Stimulated activated CD8-positive, alpha-beta memory T cell treated with anti-CD3 and anti-CD28 coated beads, Interleukin-4, amount 100 ng/mL, for 24 hours (primary cell): ENCODE measurements at places on chromosomes 12 and 14.

- no peak for DNase-seq
These were observed 4.0 kb downstream of the FGF6 start for GRCh38 chr12:4441355-4442335.

DNA sequence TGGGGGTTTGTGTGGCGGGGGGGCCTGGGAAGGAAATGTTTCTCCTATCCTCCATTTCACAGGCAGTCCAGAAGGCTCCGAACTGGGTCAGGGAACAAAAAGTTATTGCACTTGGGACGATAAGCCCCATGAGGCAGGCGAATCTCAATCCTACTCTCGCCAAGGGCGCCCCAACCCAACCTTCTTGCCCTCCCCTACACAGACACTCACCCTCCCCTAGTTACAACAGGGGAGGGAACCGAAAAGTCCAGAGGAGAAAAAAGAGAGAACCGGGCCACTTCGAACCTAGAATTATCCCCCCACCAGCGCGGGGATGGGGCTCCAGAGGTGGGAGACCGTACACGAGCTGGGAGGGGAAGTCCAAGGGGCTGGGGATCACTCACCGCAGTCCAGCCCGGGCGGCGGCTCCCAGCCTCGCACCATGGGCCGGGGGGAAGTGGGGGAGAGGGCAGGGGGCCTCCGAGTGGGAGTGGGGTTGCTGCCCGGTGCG, 357 bp downstream of the HOMEZ start:
- no peak for DNase-seq

- DNase-seq, result no peak
These were observed 7.8 kb downstream of the PRPF39 start for GRCh38 chr14:45091710-45092109.

- no peak for DNase-seq
These were observed 237.8 kb upstream of the LHX5 start for GRCh38 chr12:113709456-113709855.

GRCh38 chr14:28057359-28058296, 709.0 kb upstream of the FOXG1 start:
- DNase-seq, result no peak

DNA sequence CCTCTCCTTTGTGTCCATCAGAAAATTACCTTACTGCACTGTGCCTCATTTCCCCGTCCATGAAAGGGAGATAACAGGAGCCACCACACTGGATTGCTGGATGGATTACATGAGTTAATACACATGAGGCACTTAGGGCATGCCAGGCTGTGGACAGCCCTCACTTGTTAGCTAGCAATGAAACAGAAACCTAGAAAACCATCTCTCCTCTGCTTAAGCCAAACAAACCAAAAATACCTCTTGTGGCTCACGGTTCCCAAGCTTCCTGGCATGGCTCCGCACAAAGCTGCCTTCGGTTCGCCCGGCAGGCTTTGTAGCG, 660 bp upstream of the HCFC2 start:
- no peak for DNase-seq

DNA sequence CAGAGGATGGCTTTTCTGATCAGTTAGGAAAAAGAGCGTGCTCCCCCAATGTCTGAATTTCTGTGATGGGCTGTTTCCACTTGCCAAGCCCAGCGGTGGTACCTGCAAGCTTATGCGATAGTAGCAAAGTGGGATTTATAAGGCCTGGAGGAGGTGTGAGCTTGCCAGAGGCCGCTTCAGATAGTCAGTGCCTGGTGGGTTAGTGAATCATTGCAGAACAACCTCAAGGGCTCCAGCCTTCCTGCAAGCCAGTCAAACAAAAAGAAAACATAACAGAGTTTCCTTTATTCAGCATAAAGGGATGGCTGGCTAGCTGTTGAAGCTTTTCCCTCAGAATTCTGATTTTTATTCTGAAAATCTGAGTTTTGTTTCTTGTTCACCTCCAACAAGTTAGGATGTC, 7.6 kb upstream of the BMP4 start:
- DNase-seq, result no peak

DNA sequence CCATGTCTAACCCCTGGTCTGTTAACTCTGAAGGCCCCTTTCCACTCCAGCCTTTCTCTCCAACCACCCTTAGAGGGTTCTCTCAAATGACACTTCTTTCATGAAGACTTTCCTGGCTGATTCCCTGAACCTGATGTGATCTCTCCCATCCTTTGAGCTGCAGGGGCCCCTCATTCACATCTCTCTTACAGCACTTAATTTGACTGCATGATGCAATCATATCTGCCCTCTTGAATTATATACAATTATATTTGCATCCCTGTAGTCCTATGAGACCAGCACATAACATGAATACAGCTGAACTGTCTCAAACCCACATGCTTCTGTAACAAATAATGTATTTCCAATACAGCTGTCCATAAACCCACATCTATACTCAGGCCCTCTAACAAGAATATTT, 56.4 kb downstream of the PPP2R5E start:
- no peak for DNase-seq

- DNase-seq, result no peak
These were observed 128.6 kb upstream of the HIF1A start for GRCh38 chr14:61566537-61567225.

DNA sequence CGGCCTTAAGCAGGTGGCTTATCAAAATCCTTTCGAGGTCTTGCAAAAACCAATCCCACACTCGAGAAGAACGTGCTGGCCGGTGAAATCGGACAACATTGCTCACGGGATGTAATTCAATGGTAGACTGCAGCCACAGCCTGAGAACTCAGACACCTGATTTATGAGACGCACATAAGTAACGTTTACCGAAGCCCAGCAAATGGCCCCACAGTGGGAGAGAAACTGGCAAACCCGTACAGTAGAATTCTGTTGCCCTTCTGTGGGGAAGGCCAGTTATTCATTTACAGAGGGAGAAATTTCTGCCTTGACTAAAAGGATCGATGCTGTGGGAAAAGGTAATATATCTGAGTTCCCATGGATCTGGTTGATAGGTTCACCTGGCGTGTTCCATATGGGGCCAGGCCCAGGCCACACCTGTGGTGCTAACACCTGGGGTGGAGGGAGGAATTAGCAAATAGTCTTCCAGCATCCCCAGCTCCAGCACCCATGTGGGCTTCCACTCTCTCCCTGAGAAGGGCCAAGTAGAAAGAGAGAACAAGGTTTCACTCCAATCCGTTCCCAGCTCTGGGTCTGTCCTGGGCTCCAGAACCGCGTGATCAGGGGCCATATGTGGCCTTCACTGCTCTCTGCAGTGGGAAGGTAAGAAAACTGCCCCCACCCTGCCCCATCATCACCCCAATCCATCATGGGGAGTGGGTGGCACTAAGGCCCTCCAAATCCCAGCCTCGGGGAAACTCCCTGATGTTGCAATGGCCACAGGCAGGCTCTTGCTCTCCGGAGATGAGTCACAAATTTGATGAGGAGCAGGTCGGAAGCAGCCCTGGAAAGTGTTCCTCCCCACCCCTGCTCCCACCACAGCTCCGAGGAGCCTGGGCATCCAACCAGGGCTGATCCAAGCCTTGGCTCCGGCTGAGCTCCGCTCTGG, 12.7 kb downstream of the BDKRB1 start:
- no peak for DNase-seq

DNA sequence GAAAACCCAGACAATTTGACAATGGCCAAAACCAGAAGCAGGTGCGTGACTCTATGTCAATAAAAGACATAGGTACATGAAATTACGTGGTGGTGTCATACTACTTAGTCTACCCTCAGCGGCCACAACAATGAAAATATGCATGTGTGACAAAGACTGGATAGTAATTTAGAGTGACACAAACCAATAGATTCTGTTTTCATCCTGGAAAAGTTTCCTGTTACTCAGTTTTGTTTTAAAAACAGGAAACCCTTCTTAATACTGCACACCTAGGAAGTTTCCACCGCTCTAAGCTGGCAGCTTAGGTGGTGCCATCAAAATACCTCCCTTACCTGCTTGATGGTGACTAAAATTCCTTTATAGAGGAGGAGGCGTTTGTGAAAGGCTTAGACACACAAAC, 15.1 kb downstream of the POU6F1 start:
- no peak for DNase-seq

GRCh38 chr12:91370086-91370868, 187.7 kb upstream of the DCN start:
- no peak for DNase-seq

- DNase-seq, result no peak
These were observed 124.0 kb downstream of the SPTSSA start for GRCh38 chr14:34338056-34338455.
